Fibroblast of skin of back (primary cell): ENCODE measurements at places on chromosomes 12 and 14.

DNA sequence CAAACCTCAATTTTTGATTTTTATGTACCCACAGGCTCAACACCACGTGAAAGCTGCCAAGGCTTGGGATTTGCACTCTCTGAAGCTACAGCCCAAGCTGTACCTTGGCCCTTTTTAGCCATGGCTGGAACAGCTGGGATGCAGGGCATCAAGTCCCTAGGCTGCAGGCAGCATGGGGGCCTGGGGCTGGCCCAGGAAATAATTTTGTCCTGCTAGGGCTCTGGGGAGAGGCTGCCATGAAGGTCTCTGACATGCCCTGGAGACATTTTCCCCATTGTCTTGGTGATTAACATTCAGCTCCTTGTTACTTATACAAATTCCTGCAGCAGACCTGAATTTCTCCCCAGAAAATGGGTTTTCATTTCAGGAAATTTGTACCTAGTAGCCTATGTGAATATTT, 103.7 kb downstream of the SCAF11 start:
- DNase-seq, result no peak

GRCh38 chr12:50924131-50924438, 28.3 kb upstream of the HIGD1C start:
- no peak for DNase-seq

DNA sequence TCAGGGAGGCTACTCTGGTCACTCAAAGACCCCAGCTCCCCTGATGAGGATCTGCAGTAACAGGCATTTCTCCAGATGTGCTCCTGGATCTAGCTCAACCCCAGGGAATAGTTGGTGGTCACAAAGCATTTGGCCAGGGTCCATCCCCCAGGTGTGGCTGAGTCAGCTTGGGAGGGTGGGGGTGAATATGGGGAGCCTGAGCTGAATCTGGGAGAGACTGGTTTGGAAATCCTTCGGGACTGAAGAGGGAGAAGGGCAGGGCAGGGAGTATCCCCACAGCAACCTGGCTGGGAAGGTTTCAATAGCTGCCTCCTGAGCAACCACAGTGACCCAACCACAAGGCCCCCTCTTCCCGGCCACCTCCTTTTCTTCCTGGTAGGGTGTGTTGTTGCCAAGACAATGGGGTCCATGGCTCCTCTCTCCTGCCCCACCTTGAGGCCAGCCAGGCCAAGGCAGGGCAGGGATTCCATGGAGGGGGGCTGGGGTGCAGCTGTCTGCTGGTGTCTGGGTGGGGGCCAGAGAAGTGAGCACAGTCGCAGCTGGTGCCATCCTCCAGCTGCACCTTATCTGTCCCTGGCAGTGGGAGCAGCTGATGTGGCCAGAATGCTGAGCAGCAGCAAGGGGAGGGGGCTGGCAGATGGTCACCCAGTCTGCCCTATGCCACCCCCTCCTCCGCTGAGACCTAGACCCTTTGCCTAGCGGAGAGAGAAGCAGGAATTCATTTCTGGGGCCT, 5.5 kb downstream of the ASIC1 start:
- no peak for DNase-seq

- DNase-seq, result no peak
Observed at GRCh38 chr12:100720016-100720654, 74.4 kb upstream of the ANO4 start.

DNA sequence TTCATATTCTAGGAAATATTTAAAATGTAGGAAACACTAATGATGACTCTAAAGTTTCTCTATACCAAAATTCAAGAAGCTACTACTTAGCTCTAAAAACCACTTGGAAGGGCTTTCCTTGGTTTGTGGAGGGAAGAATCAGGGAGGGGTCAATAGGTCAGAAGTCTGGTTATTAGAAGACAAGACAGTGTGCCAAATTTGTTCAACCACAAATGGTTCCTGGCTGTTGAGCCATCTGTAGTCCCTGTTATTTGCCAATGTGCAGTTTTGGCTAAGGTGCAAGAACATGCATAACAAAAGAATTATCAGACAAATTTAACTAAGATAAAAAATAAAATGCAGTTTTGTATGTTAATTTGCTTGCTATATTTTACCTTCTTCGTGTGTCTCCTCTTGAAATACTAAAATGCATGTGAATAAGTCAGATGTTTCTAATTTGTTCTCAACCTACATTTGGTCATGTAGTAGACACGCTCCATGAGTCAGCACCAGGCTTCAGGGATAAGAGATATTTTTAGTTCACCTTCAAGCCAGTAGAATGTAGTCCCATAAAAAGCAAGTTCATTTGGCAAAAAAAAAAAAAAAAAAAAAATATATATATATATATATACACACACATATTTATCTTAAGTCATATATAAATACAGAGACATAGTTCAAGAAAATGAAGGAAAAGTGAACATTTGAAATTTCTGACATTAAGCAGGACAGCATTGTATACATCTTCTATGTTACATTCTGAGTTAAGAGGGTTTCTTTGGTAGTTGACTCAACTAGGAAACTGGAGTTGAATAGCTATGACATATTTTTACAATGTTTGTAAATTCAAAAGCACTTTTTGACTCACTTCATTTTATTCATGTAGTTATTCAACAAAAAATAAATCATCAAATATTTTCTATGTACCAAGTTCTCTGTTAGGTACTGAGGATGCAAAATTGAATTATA, 123.3 kb downstream of the KCNC2 start:
- DNase-seq, result peak; percentile 75
